Stimulated activated CD4-positive, alpha-beta T cell treated with anti-CD3 and anti-CD28 coated beads, Interleukin-4, amount 100 ng/mL, for 4 hours (primary cell): ENCODE measurements at places on chromosomes 6 and 20.

DNA sequence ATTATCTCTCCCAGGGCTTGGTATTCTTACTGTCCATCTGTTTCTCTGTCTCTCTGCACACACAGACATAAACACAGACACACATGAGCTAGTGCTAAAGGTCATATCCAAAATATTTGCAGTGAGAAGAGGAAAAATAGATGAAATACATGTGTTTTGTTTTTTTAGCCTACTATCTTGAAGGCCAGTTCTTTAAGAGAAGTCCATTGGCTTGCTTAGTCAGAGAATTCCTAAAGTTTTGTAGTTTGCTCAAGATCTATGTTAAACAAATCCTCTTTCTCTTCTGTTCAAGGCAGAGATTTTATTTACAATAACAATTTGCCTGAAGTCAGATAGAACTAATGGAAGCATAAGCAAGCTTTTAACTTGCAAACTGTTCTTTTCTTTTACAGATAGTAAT is 120.0 kb upstream of the AKIRIN2 start:
- DNase-seq = no peak

- DNase-seq = no peak
Measured at GRCh38 chr20:44014807-44015732, 100.4 kb downstream of the TOX2 start.

GRCh38 chr20:63854766-63855362 is 6.4 kb upstream of the ABHD16B start:
- no peak for DNase-seq

DNA sequence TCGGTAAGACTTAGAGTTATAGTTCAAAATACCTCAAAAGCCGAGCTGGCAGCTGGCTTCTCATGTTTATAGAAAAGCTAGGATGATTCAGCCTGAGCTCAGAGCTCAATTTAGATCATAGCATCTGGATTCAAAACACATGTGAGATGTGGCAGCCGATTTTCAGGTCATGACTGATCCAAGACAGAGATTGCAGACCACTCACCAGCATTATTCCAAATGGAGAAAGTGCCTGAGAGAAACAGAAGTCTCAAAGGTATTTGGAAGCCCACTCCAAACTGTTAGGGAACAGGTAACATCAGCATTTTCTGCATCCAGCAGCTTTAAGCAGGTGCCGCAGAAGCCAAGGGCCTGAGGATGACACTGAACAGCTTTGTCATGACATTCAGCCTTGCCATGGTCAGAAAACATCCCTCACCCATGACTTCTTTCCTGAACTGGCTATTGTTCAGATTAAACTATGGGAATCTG is 102.2 kb downstream of the BACH2 start:
- no peak for DNase-seq

DNA sequence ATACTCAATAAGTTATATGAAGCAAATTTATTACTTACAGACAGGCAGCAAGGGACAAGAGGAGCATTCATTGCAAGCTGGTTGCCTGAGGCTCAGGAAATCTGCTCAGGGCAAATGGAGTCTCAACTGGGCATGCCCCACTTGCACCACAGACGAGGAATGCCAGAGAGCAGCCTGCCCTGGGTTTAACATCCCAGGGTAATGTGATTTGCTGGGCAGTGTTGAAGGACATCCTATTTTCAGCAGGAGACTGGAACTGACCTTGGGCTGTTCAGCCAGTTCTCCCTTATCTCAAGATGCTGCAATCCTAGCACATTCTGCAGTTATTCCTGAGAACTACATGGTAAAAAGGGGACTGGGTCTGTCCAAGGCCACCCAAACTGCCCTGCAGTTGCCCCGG is 3.8 kb upstream of the ENTPD6 start:
- no peak for DNase-seq

DNA sequence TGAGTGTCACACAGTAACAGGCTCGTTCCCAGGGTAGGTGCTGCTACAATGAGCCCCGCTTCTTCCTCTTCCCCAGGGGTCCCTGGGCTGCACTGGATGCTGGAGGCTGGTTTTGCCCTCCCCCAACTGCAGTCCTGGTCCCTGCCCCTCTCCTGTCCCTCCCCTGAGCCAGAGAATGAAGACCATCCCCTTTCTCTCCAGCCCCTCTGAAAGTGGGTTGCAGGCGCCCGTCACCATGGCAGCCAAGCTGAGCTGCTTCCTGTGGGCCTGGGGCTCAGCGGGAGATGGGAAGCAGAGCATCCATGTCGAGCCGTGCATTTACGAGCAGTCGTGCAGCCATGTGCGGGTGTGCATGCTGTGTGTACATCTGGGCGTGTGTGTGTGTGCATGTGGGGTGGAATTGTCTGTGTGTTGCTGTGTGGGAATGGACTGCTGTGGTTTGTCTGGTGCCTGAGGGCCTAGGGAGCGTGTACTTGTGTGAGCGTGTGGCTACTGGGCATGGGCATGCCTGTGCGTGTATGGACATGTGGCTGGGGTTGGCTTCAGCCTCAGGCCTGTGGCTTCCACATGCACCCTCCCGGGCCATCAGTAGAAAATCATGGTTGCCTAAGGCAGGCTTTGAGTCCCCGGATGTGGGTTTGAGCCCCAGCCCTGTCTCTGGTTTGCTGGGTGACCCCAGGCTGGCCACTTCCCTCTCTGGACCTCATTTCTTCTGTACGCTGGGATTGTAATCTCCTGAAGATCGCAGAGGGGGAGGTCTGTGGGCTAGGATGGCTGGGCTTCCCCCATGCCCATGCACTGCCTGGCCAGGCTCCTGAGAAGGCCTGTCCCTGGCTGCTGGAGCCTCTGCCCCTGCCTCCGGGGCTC is 48.8 kb downstream of the SRC start:
- DNase-seq = no peak

DNA sequence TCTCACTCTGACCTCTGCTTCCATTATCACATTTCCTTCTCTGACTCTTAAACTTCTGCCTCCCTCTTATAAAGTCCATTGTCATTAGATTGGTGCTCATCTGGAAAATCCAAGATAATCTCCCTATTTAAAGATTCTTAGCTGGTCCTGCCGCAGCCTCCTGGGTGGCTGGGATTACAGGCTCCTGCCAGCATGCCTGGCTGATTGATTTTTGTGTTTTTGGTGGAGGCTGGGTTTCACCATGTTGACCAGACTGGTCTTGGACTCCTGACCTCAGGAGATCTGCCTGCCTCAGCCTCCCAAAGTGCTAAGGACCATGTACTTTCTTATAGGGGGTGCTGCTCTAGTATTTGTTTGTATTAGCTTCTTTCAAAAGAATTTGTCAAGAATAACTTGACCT is 5.3 kb upstream of the RPF2 start:
- DNase-seq = no peak
